Stimulated activated CD4-positive, alpha-beta T cell treated with anti-CD3 and anti-CD28 coated beads, Interleukin-4, amount 100 ng/mL, for 48 hours (primary cell): ENCODE measurements at places on chromosomes 2 and 18.
A peak's percentile ranks its signal among the peaks of the same experiment; 100 is the strongest.

DNA sequence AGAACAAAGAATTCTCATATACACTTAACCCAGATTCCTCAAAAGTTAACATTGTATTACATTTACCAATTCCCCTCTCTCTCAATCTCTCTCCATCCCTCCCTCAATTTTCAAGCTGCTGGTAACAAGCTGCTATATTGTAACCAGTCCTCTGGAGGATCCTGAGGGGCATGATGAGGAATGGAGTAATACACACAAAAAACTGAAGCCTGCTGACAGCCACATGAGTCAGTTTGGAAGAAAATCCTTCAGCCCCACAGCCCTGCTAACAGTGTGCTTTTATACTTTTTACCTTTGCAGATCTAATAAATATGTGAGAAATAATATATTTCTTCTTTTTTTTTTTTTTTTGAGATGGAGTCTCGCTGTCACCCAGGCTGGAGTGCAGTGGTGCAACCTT, 165.7 kb upstream of the RAB12 start:
- DNase-seq = no peak

DNA sequence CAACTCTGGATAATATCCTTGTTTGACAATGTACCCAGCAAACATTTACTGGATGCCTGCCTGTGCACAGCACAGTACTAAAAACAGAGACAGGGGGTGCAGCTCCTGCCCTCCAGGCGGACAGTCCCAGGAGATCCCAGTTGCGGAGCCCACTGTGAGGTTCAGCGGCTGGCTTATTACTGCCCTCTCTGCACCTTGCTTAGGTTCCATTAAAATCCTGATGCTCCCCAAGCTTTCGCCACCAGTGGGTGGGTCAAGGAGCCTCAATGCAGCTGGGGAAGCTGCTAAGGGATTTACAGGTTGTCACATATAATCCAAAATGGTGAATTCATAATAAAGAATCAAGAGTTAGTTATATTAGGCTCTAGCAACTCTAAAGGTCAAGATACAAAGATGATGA, 38.3 kb downstream of the CRACDL start:
- DNase-seq = no peak

DNA sequence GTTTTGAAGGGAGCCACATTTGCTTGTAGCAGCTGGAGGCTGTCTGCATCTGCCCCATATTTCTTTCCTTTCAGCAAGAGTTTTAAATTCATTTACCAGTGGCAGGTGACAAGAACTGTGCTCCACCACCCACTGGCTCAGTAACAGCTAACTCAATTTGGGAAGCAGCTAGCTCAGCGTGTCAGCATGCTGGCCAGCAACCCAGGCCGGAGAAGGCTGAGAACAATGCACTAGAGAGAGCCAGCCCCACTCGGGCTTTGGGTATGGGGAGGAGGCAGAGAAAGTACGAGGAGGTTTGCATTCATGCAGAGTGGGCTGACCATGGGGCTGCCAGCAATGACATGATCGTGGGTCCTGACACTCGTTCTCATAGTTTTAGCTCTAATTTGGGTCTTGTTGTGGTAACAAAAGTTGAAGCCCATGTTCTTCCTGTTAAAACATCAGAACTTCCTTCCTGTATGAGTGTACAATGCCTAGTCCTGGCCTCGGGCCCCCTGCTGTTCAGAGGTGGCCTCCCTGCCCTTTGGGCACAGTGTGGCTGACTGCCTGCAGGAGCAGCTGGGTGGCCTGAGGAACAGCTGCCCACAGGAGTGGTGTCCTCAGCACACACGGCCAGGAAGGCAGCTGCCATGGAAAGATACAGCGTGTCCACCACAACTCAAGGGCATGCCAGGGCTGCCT, 23.0 kb downstream of the CDC42EP3 start:
- no peak for DNase-seq

GRCh38 chr2:68750592-68751396, 16.2 kb downstream of the ARHGAP25 start:
- DNase-seq = no peak

- no peak for DNase-seq
These were observed 56.5 kb upstream of the RAPH1 start for GRCh38 chr2:203591642-203592041.

DNA sequence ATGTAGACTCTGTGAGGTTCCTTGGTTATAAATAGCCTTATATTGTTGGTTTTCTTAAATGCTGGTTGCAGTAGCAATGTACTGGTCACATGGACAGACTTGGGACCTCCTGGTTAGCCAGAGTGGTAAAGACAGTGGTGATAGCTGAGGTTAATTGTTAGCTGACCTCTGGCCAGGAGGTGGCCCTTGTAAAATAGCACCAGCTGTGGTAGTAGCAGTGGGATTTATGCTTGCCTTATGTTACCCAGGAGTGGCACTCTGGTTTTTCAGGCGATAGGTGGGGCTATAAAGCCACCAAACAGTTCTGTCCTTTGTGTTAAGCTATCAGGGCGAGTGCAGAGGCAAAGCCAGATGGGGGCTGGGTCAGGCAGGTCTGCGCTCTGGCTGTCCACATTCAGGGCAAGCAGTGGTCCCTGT, 94.8 kb upstream of the SRD5A2 start:
- no peak for DNase-seq

- no peak for DNase-seq
These were observed 222.5 kb downstream of the DLGAP1 start for GRCh38 chr18:4232656-4233055.

DNA sequence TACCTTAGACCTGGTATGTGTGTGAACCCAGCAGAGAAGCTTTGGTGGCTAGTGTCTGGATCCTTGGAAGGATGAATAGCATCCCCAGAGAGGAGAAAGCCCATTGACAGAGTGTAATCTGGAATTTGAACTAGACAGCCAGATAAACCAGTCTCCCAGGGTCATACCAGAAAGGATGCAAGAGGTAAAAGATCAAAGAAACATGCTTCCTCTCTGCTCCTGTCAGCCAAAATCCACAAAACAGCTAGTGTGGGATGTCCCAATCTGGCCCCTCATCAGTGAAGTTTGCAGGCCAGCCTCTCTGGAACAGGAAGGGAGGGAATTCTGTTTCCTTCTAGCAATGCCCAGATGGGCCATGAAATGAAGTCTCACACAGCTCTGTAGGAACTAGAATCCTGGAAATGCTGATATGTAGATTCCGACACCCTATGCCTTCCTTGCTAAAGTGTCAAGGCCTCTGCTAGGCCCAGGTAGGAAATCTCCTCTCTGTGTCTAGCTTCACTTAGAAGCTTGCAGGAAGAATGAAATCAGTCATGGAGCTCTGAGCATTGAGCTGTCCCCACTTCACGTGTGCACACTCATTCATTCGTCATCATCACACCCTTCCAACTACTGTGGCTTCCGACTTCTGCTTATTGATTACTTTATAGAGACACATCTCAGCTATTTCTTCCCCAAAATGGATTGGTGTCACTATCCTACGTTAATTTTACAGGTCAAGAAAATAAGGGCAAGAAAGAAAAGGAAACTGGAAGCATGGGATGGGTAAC, 38.0 kb downstream of the EVA1A start:
- DNase-seq = no peak

GRCh38 chr2:20443276-20443920, 3.5 kb upstream of the RHOB start:
- DNase-seq = no peak

DNA sequence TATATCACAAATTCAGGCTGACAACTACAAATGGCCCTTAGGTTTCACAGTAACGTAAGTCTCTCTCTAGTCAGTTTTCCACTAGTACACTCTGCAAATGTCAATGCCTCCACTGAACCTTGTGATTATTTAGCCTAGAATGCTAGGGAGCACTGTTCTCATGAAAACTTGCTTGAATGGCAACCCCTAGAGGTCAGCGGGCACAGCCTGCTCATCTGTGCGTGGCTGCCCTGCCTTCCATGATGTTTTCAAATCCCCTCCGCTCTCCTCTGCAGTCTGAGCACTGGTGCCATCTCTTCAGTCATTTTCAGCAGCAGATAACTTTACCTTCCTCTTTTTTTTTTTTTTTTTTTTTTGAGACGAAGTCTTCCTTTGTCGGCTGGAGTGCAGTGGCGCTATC, 84.1 kb upstream of the GULP1 start:
- no peak for DNase-seq

- no peak for DNase-seq
These were observed 92.8 kb downstream of the PHLPP1 start for GRCh38 chr18:62808123-62808522.

- no peak for DNase-seq
These were observed 19.6 kb downstream of the DSC1 start for GRCh38 chr18:31143025-31143424.

DNA sequence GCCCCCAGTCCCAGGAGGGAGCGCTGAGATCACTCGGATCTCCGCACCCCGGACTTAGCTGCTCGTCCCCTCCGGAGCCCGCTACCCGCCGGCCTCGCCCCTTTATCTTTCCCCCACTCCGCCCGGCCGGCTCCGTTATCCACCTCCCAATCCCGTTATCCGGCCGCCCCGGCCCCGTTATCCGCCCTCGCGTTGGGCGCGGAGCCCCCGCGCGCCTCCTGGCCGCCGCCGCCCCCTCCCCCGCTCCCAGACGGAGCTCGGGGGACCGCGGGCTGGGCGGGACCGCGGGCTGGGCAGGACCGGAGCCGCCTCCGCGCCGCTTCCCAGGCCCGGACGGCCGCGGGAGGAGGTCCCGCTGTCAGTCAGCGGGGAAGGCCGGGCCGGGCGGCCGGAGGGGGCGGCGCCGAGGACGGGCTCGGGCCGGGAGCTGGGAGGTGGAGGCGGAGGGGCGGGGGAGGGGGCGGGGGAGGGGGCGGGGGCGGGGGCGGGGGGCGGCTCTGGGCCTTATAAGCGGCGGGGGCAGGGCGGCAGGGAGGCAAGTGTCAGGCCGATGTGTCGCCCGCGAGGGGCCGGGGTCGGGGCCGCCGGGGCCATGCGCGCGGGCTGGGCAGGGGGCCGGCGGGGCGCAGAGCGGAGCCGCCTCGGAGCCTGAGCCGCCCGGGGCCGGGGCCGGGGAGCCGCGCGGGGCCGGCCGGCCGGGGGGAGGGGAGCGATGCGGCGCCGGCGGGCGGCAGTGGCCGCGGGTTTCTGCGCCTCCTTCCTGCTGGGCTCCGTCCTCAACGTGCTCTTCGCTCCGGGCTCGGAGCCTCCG, at the start of gene PKDCC:
TSS of gene PKDCC (plus strand) at position 534 of the 811 bp plus-strand sequence. CDS start at position 713, 179 bp downstream.
- no peak for DNase-seq

DNA sequence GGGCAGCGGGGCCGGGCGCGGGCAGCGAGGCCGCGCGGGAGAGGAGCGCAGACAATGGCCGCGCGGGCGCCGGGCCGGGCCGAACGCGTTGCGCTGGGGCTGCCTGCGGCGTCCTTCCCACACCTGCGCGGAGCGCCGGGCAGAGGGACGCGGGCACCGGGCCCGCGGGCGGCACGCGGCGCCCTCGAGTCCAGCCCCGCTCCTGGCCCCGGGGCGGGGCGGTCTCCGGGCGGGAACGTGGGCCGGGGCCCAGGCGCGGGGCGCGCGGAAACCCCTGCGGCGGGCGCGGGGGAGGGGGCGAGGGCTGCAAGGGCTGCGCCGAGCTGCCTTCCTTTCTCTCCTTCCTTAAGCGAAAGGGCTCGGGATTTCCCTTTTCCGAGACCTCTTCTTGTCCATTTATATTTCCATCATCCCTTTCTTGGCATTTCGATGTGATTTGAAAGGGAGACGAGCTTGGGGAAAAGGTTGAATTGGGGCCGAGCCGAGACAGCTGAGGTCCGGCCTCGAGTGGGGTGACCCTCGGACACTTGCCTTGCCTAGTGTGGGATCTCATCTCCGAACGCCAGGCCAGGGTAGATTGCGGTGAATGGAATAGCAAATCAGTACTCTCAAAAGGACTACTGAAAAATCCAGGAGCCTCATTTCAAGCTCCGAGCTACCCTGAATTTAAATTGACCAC, 676 bp downstream of the KLHL23 start:
- peak; percentile 7 for DNase-seq

GRCh38 chr2:56086336-56086735, 97.5 kb upstream of the CCDC85A start:
- DNase-seq = no peak
